ENCODE measurements at places on chromosomes 1 and 21.
A peak's percentile ranks its signal among the peaks of the same experiment; 100 is the strongest.

- no peak for DNase-seq
Observed at GRCh38 chr1:53604291-53604919, 134.6 kb downstream of the GLIS1 start.

- DNase-seq = peak; percentile 34
Observed at GRCh38 chr1:155016231-155016831, 13.7 kb downstream of the ZBTB7B start.

DNA sequence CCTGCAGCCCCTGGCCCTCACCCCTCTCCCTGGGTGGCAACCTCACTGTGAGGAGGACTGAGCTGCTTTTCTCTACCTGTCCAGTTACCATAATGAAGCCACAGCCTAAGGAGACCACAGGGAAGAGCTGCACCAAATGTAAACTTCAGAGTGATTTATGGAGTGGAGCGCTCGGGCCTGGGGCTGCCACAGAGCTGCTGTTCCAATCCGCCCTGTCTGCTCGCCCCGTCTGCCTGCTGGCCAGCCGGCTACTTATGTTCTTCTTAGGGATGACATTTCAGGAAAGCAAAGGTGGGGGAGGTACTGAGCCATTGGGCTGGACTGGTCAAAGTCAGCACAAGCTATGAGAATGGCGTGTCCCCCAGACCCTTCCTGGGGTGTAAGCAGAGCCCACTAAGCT is 17.9 kb downstream of the SYT6 start:
- DNase-seq = no peak

- DNase-seq = no peak
Observed at GRCh38 chr21:44748621-44749020, 37.2 kb upstream of the TSPEAR start.

GRCh38 chr1:6870086-6870485 is 84.8 kb downstream of the CAMTA1 start:
- no peak for DNase-seq

DNA sequence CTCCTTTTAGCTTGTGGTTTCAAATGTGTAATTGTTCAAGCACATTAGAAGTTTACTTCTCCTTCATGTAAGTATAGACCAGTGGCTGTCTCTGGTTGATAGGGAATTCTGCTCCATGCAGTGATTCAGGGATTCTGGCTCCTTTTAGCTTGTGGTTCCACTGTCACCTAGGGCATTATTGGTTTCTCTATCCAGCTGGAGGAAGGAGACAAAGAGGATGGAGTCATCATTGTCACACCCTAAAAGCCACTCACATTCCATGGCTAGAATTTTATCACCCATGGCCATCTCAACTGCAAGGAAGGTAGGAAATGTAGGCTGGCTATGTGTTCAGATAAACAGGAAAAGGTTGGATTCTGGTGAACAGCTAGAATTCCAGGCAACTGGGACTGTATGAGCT is 131.2 kb downstream of the URB2 start:
- no peak for DNase-seq

- DNase-seq = no peak
Observed at GRCh38 chr1:61285371-61285885, 203.1 kb downstream of the NFIA start.

GRCh38 chr1:59898927-59899326 is 27.6 kb downstream of the CYP2J2 start:
- no peak for DNase-seq

DNA sequence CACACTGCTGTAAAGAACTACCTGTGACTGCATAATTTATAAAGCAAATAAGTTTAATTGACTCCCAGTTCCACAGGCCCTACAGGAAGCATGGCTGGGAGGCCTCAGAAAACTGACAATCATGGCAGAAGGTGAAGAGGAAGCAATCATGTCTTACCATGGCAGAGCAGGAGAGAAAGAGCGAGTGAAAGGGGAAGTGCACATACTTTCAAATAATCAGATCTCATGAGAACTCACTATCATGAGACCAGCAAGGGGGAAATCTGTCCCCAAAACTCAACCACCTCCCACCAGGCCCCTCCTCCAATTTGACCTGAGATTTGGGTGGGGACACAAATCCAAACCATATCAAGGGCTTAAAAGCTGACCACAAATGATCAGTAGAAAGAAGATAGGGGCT is 493.2 kb downstream of the PTPRC start:
- no peak for DNase-seq

DNA sequence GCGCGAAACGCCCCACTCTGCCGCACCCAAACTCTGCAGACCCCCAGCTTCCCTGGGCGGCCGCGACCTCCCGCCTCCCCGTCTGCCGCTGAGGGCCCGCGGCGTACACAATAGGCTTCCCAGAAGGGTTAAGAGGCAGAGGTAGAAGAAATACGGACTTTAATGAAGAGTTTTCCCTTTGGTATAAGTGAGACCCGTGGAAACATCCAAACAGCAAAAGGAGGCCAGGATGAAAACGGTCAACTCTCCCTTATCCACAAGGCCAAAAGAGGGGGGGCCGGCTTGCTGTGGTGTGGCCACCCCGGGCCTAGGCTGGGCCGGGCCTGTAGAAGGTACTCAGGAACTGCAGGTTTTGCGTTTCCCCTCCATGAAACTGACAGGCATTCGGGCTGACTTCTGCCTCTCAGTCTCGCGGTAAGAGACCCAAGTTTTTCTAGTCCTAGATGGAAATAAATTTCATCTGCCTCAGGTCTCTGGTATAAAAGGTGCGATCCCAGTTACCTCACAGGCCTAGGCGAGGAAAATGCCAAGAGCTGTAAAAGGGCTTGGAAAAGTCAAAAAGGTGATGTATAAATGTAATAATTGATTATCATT is 671 bp upstream of the PYGO2 start:
- no peak for DNase-seq

DNA sequence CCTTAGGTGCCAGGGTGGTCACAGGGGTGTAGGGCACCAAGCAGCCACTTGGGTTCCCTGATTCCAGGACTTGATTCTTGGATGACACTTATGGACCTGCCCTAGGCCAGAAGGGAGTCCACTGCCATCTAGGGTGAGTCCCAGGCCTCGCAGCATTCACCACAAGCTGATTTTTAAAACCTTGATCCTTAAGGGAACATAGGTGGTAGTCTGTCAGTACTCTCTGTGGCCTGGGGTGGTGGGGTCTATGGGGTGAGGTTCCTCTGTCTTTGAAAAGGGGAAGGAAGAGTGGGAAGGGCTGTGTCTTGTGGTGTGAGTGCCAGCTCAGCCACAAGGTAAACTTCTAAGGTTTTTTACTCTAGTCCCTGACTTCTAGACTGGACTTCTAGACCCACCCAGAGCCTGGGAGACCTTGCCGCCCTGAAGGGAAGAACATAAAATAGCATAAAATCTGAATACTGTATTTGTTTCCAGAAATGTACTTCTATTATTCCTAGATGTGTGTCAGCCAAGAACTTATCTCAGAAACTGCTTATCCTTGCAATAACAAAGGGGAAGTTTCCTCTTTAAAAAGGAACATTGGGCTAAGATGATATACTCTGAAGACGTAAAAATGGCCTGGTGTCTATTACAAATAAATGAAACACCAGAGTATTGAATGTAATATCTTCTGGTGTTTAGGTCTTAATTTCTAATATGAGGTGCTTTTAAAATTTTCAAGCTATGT is 757.3 kb downstream of the LTN1 start:
- DNase-seq = no peak

DNA sequence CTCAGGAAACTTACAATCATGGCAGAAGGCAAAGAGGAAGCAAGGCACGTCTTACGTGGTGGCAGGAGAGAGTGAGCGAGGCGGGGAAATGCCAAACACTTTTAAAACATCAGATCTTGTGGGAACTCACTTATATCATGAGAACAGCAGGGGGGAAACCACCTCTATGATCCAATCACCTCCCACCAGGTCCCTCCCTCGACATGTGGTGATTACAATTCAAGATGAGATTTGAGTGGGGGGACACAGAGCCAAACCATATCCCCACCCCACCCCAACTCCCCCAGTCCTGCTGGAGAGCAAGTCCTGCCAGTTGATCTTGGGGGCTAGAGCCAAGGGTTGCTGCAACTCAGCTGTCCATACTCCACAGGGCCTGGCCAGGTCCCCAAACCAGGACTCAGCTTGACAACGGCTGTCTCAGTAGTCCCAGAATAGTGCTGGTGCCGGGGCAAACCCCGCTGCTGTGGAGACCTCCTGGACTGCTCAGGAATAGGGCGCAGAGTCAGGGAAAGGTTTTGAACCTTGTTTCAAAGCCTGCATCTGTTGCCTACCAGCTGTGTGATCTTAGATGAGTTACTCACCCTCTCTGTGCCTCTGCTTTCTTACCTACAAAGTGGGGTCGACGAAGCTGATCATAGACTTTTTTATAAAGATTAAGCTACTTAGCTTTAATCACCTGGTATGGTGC is 79.5 kb downstream of the STUM start:
- no peak for DNase-seq

DNA sequence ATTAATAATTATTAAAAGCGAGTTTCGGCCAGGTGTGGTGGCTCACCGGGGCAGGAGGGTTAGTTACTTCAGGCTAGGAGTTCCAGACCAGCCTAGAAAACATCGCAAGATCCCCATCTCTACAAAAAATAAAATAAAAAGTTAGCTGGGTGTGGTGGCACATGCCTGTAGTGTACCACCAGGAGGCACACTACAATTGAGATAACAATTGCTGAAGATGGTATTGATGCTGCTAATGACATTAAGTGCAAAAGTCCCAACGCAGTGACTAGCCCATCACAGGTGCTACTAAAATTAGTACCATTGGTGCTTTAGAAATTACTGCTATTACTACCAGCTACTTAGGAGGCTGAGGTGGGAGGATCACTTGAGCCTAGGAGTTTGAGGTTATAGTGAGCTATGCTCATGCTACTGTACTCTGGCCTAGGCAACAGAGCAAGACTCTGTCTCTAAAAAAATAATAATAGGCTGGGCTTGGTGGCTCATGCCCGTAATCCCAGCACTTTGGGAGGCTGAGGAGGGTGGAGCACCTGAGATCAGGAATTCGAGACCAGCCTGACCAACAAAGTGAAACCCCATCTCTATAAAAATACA is 156.6 kb downstream of the GREM2 start:
- DNase-seq = no peak

- no peak for DNase-seq
Observed at GRCh38 chr1:87236585-87236984, 92.1 kb upstream of the LMO4 start.

DNA sequence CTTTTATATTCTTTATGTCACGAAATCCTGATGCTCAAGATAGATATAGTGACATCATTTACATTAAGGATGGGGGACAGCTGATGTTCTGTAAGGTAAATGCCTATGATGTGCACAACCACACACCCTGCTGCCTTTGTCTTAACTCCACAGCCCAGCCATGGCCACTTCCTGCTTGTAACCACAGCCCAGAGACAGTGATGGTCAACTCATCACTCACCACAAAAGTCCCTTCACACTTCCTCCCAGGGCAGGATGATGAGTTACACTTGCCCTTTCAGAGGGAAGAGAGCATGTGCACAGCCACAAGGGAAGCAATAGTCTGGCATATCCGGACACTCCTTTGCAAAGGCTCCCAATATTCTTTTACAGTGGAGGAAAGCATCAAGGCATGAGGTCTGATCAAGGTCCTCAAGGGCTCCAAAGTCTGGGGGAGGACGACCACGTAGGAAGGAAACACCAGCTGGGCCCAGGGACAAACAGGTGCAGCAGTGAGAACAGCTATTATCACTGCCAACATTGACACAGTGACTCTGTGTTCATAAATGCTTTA is 53.8 kb downstream of the PLPP3 start:
- no peak for DNase-seq

DNA sequence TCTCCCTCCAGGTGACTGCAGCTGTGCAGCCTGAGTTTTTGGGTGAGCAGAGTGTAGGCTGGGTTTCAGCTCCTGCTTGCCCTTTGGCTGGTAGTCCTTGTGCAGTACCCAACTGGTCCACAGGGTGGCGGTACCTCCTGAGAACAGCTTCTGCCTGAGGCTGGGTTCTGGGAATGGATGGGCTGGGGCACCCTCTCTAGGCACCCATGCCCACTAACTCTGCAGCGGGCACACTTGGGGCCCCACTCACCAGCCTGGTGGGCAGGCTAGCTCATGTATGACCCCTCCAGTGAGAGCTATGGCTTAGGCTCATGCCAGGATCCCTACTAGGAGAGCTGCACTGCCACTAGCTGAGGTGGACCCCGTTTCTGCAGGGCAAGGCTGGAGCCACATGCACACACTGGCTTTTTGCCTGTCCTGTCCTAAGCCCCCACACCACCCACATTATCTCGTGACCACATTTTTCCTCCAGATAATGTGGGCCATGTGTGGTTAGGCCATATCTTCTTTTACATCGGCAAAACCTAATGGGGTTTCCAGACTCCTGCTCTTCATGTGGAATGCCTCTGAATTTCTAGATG is 15.5 kb upstream of the GSTM4 start:
- peak; percentile 85 for DNase-seq

GRCh38 chr1:83691953-83692500 is 306.9 kb downstream of the TTLL7 start:
- DNase-seq = no peak

DNA sequence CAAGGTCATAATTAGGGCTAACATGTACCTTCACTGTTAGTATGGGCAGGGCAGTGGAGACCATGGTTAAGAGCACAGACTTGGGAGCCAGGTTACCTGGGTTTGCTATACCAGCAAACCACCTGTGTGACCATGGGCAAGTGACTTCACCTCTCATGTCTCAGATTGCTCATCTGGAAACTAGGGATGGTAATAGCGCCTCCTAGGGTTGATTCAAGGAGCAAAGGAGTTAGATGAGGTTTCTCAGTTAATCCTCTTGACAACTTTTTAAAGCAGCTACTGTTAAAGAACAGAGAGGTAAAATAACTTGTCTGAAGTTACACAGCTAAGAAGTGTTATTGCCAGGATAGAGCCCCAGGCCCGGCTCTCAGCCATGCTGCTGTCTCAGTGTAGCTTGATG is 790 bp upstream of the MATN1 start:
- no peak for DNase-seq

DNA sequence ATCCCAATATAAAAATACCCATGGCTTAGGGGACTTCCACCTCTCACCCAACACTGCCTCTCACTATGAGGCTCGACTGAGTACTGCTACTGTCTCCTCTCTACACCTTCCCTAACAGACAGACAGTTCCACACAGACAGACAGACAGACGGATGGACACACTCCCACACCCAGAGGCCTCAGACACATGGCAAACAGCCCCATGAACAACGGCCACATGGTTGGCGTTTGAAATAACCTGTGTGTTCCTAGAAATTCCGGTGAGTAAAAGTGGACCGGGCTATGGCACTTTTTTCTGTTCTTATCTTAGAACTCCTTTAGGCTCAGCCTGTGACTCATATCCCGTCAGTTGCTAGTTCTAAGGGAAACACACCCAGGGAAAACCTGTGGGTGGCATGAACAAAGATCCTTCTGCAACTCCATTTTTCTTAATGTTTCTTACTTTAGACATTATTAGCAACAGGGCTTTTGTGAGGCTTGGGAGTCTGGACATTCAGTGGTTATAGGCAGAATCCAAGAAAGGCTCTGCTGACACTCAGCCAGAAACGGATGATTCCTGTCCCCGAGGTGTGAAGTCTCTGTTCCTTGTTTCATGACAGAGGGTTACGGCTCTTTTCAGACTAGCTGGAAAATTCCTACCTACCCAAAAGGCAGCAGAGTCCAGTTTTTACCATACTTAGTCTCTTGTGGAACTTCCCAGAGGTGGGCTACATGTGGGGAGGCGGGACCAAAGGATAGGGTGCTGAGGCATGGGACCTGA is 90.5 kb upstream of the TLR5 start:
- DNase-seq = peak; percentile 33

GRCh38 chr21:35428001-35428320 is 378.9 kb upstream of the RUNX1 start:
- DNase-seq = no peak
